Mesenchymal stem cell (in vitro differentiated cells and primary cell): ENCODE measurements at places on chromosomes 6 and 20.

DNA sequence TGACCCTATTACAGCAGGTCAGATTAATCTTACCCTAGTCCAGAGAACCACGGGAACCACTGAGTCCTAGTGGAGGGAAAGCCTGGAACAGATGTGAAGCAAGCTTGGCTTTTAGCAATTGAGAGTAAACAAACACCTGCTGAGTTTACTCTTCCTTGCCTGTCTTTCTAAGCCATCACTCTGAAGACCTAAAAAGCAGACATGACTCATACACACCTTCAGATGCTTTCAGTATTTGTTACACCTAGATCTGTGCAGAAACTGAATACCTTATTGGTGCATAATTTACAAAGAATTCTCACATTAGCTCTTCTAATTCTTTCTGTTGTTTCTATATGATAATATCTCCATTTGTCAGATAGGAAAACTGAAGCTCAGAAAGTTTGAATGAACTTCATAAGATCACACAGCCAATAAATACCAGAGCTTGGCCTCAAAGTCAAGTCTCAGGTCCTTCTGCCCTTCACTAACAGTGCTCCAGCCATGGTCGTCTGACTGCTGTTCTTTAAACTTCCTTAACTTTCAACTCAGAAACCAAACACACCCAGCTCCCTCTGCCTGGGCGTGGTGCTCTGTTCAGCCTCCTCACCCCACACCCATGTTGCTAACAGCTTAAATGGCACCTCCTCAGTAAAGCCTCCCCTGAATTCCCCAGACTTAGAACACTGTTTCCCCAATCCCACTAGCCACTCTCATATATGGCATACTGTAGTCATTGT, 8.6 kb upstream of the GABBR1 start:
- no peak overlapping the region for H3K4me3 ChIP-seq
- no peak overlapping the region for H3K27ac ChIP-seq
- H3K27me3 ChIP-seq = no peaks in the 10 kb centered on the region
- H3K4me1 ChIP-seq = no peaks in the 10 kb centered on the region

DNA sequence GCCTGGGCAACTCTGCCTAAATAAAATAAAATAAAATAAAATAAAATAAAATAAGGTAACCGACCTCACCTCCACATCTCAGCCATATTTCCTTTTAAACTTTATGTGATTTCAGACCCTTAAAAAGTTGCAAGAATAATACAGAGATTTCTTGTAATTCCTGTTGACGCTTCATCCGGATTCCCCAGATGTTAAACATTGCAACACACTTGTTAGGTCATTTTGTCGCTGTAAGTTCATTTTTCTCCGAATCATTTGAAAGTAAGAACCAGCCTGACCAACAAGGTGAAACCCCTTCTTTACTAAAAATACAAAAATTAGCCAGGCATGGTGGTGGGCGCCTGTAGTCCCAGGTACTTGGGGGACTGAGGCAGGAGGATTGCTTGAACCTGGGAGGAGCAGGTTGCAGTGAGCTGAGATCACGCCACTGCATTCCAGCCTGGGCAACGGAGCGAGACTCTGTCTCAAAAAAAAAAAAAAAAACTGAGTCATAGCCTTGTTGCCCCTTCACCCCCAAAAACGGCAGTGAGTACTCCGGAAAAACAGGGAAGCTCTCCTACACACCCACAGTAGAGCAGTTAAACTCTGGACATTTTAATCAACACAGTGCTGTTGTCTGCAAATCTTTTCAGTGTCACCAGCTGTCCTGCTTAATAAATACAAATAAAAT, 5.9 kb downstream of the PYGB start:
- H3K27me3 ChIP-seq = no peaks in the 10 kb centered on the region
- peaks cover 49% of the 10 kb centered on the region for H3K4me1 ChIP-seq
- no peak for DNase-seq
- no peak overlapping the region for H3K4me3 ChIP-seq
- peaks cover 4% of the 10 kb centered on the region for H3K36me3 ChIP-seq

DNA sequence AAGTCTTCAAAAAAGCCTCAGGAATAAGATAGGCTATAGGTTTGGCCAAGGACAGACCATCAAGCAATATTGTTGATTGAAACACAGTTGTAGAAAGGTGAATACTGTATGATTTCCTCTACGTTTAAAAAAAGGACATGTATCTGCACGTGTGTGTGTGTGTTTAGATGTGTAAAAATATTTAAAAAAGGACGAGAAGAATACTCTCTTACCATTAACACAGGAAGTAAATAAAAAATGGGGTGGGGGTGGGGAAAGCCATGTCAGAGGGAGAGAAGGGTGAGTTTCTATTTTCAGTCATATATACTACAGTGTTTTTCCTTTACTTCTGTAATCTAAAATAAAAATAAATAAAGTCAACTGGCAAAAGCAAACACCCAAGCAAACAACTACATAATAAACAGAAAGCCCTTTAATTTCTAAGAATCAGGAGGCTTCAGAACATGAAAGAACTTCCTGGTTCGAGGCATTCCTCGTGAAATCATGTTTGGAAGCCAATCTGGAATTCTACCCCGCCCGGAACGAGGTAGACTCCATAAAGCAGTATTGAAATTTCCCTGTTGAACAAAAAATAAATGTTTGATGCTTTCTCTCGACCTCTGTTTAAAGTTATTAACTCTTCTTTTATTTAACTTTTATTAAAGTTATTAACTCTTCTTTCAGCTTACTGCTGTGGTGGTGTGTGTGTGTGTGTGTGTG, 158.1 kb upstream of the ZNF217 start:
- DNase-seq = no peak
- H3K36me3 ChIP-seq = no peaks in the 10 kb centered on the region
- no peak overlapping the region for H3K4me3 ChIP-seq

DNA sequence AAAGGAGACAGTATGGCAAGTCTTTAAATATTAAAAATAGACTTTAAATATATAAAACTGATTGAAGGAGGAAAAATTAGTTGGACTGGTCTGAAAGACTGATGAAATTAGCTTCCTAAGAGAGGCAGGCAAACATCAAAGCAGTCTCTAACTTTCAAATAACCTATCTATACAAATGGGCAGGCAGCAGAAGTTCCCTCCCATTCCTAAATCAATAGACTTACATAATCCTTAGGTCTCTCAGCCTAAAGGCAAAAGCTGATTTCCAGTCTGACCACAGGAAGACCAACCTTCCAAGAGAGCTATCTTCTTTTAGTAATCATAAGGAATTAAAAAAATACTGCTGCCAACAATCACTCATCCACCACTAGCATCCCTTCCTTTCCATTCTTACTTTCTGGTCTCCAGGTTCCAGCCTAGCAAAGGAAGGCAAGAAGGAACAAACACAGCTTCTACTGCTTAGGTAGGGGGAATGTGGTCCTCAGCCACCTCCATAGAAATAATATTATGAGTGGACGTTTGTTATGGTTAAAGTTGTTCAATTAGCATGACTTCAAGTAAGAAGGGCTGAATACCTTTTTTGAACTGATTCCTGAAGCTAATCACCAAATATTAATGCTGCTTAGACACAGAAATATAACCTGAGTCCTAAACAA, 44.1 kb downstream of the SESN1 start:
- no peak overlapping the region for H3K27ac ChIP-seq
- H3K27me3 ChIP-seq = no peaks in the 10 kb centered on the region
- no peaks in the 10 kb centered on the region for H3K4me1 ChIP-seq
- peaks cover 5% of the 10 kb centered on the region for H3K36me3 ChIP-seq

DNA sequence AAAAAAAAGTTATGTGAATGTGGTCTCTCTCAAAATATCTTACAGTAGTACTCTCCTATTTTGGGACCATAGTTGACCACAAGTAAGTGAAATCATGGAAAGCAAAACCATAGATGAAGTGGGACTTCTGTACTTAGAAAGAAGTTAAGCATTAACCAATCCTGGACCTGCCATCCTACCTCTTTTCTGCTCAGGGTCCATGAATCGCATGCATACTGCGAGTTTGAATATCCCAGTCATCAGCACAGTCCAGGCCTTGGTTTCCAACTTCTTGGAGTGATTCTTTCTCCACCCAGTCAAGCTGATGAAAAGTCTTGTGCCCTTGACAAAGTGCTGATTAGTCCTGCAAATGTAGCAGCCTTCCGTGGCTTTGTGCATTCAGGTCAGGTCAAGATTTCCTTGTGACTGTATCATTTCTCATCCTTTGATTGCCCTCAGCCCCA, 46.0 kb downstream of the RNF217 start:
- H3K4me3 ChIP-seq = no peak overlapping the region
- peak overlapping the region; percentile 81 for H3K27ac ChIP-seq
- H3K4me1 ChIP-seq = peaks cover 4% of the 10 kb centered on the region
- H3K36me3 ChIP-seq = no peaks in the 10 kb centered on the region

- H3K4me3 ChIP-seq = no peak overlapping the region
- no peaks in the 10 kb centered on the region for H3K36me3 ChIP-seq
- no peak overlapping the region for H3K27ac ChIP-seq
- DNase-seq = no peak
- H3K4me1 ChIP-seq = peaks cover 6% of the 10 kb centered on the region
Observed at GRCh38 chr6:150323205-150323604, 45.6 kb upstream of the IYD start.

DNA sequence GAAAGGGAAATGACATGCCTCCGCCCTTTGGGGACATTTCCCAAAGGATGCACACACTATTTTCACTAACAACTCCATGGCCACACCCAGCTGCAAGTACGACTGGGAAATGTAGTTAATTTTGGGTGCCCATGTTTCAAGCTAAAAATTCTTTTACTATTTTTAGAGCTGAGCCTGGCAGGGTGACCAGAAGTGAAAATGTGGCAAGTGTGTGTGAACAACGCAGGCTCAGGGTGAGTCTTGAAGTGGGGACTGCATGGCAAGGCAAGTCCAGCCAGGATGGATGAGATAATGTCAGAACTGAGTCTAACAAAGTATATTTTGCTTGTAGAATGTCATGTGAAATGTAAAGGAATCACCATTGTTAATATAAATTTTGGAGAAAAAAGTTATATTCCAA, 17.0 kb upstream of the CD109 start:
- H3K36me3 ChIP-seq = no peaks in the 10 kb centered on the region
- no peak overlapping the region for H3K4me3 ChIP-seq
- no peaks in the 10 kb centered on the region for H3K4me1 ChIP-seq
- no peak overlapping the region for H3K27ac ChIP-seq
- DNase-seq = no peak

GRCh38 chr20:60078351-60079250, 120.4 kb downstream of the CDH26 start:
- H3K4me1 ChIP-seq = no peaks in the 10 kb centered on the region
- no peak overlapping the region for H3K4me3 ChIP-seq
- H3K27ac ChIP-seq = no peak overlapping the region
- no peaks in the 10 kb centered on the region for H3K36me3 ChIP-seq

GRCh38 chr6:160084198-160084776, 37.3 kb upstream of the SLC22A1 start:
- H3K36me3 ChIP-seq = peaks cover 71% of the 10 kb centered on the region
- no peak overlapping the region for H3K27ac ChIP-seq
- no peaks in the 10 kb centered on the region for H3K27me3 ChIP-seq
- no peaks in the 10 kb centered on the region for H3K4me1 ChIP-seq
- no peak overlapping the region for H3K4me3 ChIP-seq

- no peak for DNase-seq
- H3K27me3 ChIP-seq = no peaks in the 10 kb centered on the region
- no peak overlapping the region for H3K27ac ChIP-seq
- H3K4me1 ChIP-seq = peaks cover 3% of the 10 kb centered on the region
Observed at GRCh38 chr20:38245753-38246152, 14.8 kb downstream of the KIAA1755 start.

GRCh38 chr20:60242836-60243505, 284.7 kb downstream of the CDH26 start:
- H3K27me3 ChIP-seq = peaks cover 18% of the 10 kb centered on the region
- H3K4me1 ChIP-seq = no peaks in the 10 kb centered on the region
- H3K36me3 ChIP-seq = no peaks in the 10 kb centered on the region
- DNase-seq = no peak
- H3K27ac ChIP-seq = no peak overlapping the region
- H3K4me3 ChIP-seq = no peak overlapping the region

DNA sequence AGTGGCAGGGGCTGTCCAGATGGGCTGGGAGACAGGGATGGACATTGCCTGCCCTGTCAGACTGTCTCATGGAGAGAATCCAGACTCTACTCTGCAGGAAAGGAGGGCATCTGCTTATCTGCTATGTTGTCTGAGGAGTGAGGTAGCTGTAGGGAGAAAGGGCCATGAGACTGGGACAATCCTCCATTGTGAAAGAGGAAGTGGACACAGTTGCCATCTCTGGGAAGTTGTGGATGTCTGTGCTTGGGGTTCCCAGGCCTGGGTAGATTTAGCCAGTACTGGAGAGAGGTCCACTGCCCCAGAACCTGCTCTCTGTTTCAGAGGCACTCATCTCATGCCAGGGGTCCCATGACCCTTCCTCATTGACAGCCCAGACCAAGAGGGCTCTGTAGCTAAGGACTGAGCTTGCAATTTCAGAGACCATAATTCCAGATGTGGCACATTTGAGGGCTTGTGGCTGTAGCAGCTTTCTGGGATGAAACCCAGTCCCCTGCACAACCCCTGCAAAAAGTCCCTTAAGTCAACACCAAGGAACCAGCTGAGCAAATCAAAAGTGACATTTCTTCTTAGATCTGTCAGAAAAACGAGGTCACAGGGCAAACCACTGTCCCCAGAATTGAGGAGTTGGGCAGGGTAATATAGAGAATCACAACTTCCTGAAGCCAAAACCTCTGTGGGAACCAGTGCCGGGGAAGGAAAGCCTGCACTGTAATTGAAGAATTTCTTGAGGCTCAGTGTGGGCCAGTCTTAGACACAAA, 4.1 kb upstream of the SIRPG start:
- H3K27ac ChIP-seq = no peak overlapping the region
- no peak overlapping the region for H3K4me3 ChIP-seq
- H3K4me1 ChIP-seq = peaks cover 4% of the 10 kb centered on the region
- no peaks in the 10 kb centered on the region for H3K36me3 ChIP-seq
- H3K27me3 ChIP-seq = peaks cover 39% of the 10 kb centered on the region
- no peak for DNase-seq

DNA sequence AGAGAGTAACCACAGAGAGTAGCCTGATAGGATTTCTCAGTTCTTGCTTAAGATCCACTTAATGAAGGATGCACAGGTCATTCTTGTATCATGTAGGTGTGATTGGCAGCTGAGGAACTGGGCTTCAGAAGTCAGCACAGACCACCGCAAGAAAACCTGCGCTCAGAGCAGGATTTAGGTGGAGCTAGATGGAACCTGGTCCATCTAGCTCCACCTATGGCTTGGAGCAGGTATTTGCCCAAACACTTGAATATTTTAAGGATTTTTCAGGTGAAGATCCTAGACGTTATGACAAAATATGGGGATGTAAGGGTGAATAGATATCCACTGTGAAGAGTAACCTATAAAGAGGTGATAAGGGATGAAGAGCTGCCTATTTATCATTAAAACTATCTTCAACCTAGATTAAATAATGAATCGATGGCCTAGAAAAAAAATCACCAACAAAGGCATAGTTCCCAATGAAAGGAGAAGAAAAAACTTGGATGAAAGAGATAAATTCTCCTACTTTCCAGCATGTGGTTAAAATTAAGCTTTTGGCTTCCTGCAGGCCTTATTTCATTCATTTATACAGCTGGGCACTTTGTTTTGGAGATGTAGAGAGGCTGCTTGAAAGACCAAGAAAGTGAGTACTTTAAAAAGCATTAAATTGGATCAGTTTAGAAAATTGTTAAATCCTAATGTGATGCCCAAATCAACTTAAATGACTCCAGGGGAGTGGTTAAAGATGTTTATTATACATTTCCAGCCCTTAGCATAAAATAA, 778.4 kb upstream of the GJE1 start:
- no peak overlapping the region for H3K27ac ChIP-seq
- H3K4me3 ChIP-seq = no peak overlapping the region

GRCh38 chr6:4349323-4349722, 213.9 kb upstream of the ECI2 start:
- no peaks in the 10 kb centered on the region for H3K36me3 ChIP-seq
- peaks cover 14% of the 10 kb centered on the region for H3K4me1 ChIP-seq
- no peak overlapping the region for H3K27ac ChIP-seq
- no peaks in the 10 kb centered on the region for H3K27me3 ChIP-seq
- no peak for DNase-seq

- DNase-seq = no peak
- H3K36me3 ChIP-seq = no peaks in the 10 kb centered on the region
- no peaks in the 10 kb centered on the region for H3K27me3 ChIP-seq
- H3K4me3 ChIP-seq = no peak overlapping the region
Observed at GRCh38 chr6:134826889-134827737, 122.8 kb downstream of the ALDH8A1 start.
